ENCODE measurements at places on chromosomes 2 and 18.

DNA sequence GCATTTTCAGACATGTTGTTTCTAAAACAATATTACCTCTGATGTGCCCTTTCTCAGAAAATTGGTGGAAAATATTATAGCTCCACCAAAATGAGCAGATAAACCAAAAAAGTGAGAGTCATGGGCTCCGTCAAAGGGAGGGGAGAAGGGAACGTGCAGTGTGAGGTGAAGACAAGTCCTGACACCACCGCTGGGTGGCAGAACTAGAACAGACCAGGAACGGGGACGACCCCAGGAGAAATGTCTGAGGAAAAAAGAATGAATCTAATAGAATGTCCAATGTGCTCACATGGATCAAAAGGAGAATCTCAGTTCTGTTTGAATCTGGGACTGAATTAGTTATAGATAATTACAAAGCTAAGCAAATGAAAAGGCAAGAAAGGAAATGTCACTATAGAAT is 22.6 kb upstream of the BCL2 start:
- no peak for DNase-seq

- DNase-seq, result no peak
Measured at GRCh38 chr2:170818036-170818751, 1.5 kb downstream of the GAD1 start.

DNA sequence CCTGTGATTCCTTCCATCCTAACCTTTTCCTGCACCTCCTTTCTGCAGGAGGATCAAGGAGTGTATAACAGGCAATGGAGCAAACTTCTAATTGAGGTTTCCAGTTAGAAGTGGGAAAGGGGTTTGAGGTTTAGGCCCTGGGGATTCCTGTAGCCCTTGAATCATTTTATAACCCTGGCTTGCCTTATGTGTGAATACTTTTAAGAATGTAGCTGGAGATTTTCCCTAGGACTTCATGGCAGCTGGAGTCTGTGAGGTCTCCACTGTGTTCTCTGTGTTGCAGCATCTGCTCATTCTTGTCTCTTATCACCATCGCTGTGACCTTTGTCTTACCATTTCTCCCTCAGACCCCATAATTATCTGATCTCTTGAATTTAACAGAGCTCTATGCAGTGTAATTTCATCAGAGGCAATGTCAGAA is 370.2 kb upstream of the SLC14A2 start:
- DNase-seq, result no peak

- DNase-seq, result no peak
Measured at GRCh38 chr18:44536619-44537018, 144.1 kb upstream of the SETBP1 start.

DNA sequence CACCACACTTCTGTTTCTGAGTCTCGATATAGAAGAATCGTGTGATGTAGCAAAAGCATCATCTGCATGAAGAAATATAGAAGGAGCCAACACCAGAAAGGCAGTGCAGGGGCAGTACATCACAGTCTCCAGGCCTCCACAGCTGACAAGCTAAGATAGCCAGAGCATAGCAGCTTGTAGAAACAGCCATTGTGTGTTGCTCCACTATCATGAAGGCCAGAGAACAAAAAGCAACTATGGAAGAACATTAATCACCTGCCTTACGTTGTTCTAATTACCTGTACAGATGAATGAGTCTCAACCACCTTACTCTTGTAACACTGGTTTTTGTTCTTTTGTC is 129.0 kb downstream of the RND3 start:
- no peak for DNase-seq

DNA sequence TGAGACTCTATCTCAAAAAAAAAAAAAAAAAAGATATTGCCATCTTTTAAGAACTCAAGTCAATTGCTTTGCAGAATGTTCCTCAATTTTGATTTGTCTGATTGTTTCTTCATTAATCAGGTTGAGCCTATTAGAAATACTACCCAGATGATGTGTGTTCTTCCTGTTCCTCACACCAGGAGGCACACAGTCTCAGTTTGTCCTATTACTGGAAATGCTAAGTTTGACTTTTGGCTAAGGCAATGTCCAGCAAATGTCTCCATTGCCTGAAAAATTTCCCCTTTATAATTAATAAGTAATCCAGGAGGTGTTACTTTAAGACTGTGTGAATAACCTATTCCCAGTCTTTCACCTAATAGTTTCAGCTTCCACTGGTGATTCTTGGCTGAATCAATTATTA is 28.4 kb downstream of the BOLA3 start:
- no peak for DNase-seq

- no peak for DNase-seq
Measured at GRCh38 chr2:219457784-219458369, 23.2 kb downstream of the SPEG start.

GRCh38 chr18:24372279-24372872 is 25.2 kb downstream of the OSBPL1A start:
- no peak for DNase-seq

DNA sequence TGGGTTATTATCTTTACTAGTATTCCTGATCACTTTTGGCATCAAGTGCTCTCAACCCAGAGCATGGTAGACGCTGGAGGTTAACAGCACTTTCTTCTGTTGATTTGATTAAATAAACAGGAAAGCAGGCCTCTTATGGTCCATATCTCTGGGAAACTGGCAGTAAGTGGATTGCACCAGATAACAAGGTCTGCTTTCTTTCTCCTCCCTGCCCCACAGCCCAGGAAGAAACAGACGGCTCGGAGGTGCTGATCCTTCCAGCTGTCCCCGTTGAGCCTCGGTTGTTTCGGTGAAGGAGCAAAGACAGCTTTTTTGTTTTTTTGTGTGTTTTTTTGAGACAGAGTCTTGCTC is 100.8 kb upstream of the KCTD1 start:
- DNase-seq, result no peak

GRCh38 chr2:205270689-205271088 is 411.6 kb upstream of the NRP2 start:
- DNase-seq, result no peak

DNA sequence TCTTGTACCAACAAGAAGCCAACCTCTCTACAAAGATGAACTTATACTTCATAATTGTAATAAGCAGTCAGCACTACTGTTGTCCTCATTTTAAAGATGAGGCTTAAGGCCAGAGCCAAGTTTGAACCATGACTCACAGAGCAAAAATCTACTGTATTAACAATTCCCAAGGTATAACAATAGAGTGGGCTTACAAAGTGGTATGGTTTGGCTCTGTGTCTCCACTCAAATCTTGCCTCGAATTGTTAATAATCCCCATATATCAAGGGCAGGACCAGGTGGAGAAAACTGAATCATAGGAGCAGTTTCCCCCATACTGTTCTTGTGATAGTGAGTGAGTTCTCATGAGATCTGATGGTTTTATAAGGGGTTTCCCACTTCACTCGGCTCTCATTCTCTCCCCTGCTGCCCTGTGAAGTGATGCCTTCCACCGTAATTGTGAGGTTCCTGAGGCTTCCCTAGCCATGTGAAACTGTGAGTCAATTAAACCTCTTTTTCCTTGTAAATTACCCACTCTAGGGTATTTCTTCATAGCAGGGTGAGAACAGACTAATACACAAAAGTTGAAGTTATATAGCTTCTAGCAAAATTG is 19.5 kb downstream of the MRPL44 start:
- DNase-seq, result no peak

DNA sequence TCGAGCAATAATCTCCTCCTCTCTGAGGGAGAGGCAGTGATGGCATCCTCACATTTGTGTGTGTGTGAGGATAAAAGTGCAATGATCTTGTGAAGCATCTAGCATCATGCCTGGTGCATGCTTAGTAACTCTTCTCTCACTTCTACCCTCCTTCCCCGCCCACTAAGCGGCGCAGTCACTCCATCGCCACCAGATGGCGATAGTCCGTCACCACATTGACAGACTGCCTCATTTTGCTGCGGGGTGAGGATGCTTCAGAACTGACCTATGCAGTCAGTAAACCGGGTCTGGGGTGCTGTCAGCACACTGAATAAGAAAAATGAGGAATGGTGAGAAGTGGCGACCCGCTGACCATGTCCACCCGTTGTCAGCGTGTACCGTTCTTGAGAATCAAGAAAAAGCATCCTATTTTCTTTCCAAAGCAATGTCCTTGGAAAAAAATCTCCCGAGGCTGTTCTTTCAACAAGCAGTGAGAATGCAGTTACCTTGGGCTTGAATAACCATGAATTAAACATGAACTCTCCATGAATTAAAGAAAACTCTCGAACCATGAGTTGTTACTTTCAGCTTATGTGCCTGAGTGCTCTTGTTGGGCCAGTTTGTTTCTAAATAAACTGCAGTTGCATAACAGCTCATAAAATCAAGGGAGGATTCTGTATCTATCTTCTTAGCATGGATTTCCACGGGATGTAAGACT is 37.3 kb upstream of the TMEM177 start:
- DNase-seq, result peak; percentile 66

DNA sequence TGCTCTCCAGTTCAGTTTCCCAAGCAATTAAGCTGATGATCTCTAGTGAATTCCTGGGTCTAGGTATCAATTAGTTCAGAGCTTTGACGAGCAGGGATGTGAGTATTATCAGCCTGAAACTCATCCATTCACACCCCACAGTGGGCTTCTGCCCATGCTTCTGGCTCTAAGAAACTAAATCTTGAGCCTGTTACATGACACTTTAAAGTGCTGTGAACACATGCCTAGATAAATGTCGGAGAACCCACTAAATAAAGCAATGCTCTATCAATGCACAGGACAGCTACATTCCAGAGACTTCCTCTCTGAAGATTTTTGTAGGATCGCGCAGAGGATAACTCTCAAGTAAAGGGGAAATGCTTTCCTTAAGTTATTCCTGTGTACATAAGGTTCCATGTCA is 356.5 kb upstream of the TNP1 start:
- DNase-seq, result no peak

DNA sequence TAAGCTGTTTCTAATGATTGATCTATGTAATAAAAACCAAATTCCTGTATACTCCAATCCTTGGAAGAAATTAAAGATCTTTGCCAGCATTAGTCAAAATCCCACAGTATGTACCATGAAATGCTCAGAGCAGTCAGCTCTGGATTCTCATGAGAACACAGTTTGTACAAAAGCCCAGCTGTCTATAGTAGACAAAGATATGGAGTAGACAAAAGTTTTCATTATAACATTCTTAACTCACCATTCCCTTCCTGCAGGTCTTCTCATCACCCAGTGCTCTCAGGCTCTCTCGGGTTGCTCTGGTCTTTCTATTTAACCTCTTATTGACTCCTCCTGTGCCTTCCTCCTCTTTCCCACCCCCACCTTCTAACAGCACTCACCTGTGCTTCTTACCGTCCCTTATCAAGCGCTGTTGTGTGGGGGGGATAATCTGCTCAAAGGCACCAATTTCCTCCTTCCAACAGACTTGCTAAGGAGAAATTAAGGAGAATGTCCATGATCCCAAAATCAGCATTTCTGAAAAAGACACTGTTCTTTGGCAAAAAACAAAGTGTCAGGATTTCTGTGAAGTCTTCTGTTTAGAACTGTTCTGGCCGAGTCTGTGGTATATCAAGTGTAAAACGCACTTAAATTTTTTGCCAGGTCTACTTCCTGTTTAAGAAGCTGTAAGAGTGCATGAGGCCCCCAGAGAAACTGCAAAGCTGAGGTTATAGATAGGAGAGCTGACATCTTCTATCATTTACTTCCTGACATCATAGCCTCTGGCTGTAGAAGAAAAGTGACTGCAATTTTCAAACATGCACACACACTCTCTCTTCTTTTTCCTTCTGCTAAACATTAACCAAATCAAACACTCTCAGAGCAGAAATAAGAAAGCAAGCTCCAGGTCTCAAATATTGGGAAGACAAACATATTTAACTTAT is 144.1 kb downstream of the EVA1A start:
- peak; percentile 1 for DNase-seq

DNA sequence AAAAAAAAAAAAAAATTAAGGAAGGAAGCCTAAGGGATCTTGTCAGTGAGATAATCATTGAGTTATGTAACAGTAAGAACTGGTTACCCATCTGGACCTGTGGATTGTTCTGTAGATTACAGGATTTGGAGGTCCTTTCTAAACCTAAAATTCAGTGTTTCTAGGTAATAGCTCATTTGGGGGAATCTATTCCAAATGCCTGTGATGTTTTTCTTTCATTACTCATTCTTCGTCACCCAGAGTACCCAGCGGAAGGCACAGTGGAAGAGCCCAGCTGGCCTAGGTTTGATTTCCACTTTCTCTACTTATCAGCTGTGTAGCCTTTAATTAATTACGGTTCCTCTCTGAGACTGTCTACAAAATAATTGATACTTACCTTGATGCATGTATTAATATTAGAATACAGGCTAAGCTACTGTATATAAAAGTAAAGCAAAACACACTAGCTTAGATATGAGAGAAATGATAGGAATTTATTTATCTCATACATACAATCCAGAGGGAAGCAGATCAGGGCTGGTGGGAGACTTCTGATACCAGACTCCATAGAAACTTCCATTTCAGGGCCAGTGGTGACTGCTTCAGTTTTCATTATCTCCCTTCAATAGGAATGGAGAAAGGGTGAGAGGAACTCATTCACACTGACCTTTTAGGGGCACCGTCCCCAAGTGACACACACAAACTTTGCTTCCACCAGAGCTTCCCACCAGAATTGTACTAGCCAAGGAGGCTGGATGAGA is 115.8 kb upstream of the NOSTRIN start:
- DNase-seq, result no peak

GRCh38 chr2:134823832-134824231 is 14.6 kb upstream of the ACMSD start:
- no peak for DNase-seq

- DNase-seq, result no peak
Measured at GRCh38 chr2:105396254-105397024, 2.4 kb downstream of the FHL2 start.

- DNase-seq, result peak; percentile 12
Measured at GRCh38 chr18:74310411-74310810, 5.2 kb upstream of the C18orf63 start.

- no peak for DNase-seq
Measured at GRCh38 chr2:239035997-239036731, 188.3 kb downstream of the TWIST2 start.

GRCh38 chr2:26575836-26576564 is 65.2 kb downstream of the CIB4 start:
- DNase-seq, result no peak

DNA sequence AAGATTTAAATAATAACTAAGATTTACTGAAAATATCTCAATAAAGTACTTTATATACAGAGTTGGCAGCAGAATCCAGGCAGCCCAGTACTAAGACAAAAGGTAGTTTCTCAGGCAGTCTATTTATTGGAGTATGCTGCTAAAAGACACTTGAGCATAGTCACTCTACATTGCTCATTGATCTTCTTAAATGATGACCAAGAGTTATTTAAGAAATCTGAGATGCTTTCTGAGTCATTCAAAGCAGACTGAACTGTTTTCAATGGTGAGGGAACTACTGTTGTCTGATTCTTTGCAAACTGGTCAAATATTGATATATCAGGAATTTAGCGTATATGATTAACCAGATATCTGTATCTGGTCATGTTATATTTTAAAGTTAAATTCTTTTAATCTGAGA is 133.6 kb downstream of the PHLPP1 start:
- no peak for DNase-seq

All from CD4-positive, alpha-beta T cell treated with Interleukin-1 beta for 1 hour (primary cell).